Mesothelial cell of epicardium (in vitro differentiated cells): ENCODE measurements at places on chromosomes 11 and 22. TPM values are rescaled to one million over a fixed set of nuclear protein-coding genes. Genes with fewer than 3 reads are reported as not detected.

Gene MFNG
- total RNA-seq = 0.83 to 0.97 TPM (median 0.91 TPM) in 3 replicates

Gene CD3E
- not detected in 3 replicates for total RNA-seq

Gene BEST1
- 0.64 to 1.1 TPM (median 0.90 TPM) in 3 replicates for total RNA-seq

Gene SESN3
- total RNA-seq = 118 to 130 TPM (median 123 TPM) in 3 replicates

Gene RIBC2
- 2.0 to 2.5 TPM (median 2.1 TPM) in 3 replicates for total RNA-seq

Gene KCNA4
- 4.3 to 4.6 TPM (median 4.5 TPM) in 3 replicates for total RNA-seq

Gene FGF19
- not detected in 3 replicates for total RNA-seq

Gene TALDO1
- 86.9 to 97.5 TPM (median 89.7 TPM) in 3 replicates for total RNA-seq

Gene F2
- total RNA-seq = 0.18 TPM in 1 of 3 replicates, not detected in the others

Gene SMC1B
- total RNA-seq = 0.07 TPM in 1 of 3 replicates, not detected in the others

Gene OR6A2
- total RNA-seq = 0.34 to 0.60 TPM (median 0.38 TPM) in 3 replicates

Gene P2RY2
- 4.0 to 4.5 TPM (median 4.5 TPM) in 3 replicates for total RNA-seq

Gene C22orf23
- total RNA-seq = 0.31 to 0.40 TPM in 2 of 3 replicates, not detected in the other

Gene SLN
- not detected in 3 replicates for total RNA-seq

Gene CELSR1
- 17.8 to 18.8 TPM (median 18.4 TPM) in 3 replicates for total RNA-seq

Gene LIF
- total RNA-seq = 15.4 to 16.9 TPM (median 15.8 TPM) in 3 replicates

Gene BIK
- total RNA-seq = 8.0 to 9.9 TPM (median 9.3 TPM) in 3 replicates

Gene DDIAS
- 4.0 to 5.8 TPM (median 5.6 TPM) in 3 replicates for total RNA-seq

Gene FAM89B
- 56.7 to 61.5 TPM (median 57.6 TPM) in 3 replicates for total RNA-seq

Gene FKBP2
- 35.5 to 40.2 TPM (median 36.4 TPM) in 3 replicates for total RNA-seq

Gene PPME1
- 50.6 to 52.8 TPM (median 51.6 TPM) in 3 replicates for total RNA-seq

Gene CTSC
- total RNA-seq = 230 to 233 TPM (median 233 TPM) in 3 replicates

Gene MS4A12
- not detected in 3 replicates for total RNA-seq

Gene ME3
- total RNA-seq = 8.4 to 11.8 TPM (median 9.9 TPM) in 3 replicates

Gene PATE1
- not detected in 3 replicates for total RNA-seq

Gene RIMBP3B
- 0.13 to 0.68 TPM (median 0.36 TPM) in 3 replicates for total RNA-seq

Gene ARHGAP8
- total RNA-seq = 161 to 172 TPM (median 166 TPM) in 3 replicates

Gene CDON
- total RNA-seq = 159 to 180 TPM (median 165 TPM) in 3 replicates

Gene EFCAB6
- 1.6 to 2.6 TPM (median 2.6 TPM) in 3 replicates for total RNA-seq

Gene SH3BP1
- 30.0 to 33.0 TPM (median 31.9 TPM) in 3 replicates for total RNA-seq

Gene OOSP3
- total RNA-seq = not detected in 3 replicates

Gene SLC22A8
- not detected in 3 replicates for total RNA-seq

Gene DRD4
- total RNA-seq = 2.1 to 3.1 TPM (median 2.5 TPM) in 3 replicates

Gene GGTLC2
- total RNA-seq = 0.31 TPM in 1 of 3 replicates, not detected in the others

Gene PKNOX2
- 20.4 to 23.1 TPM (median 22.2 TPM) in 3 replicates for total RNA-seq

Gene OR52E8
- total RNA-seq = not detected in 3 replicates

Gene CFAP300
- 2.3 to 3.3 TPM (median 2.9 TPM) in 3 replicates for total RNA-seq

Gene OR5A1
- total RNA-seq = not detected in 3 replicates

Gene MS4A3
- total RNA-seq = not detected in 3 replicates

Gene OR6T1
- total RNA-seq = not detected in 3 replicates

Gene OR51E2
- total RNA-seq = 0.11 TPM in 1 of 3 replicates, not detected in the others

Gene IGSF22
- 0.24 to 0.47 TPM (median 0.45 TPM) in 3 replicates for total RNA-seq

Gene LRRC51
- 3.0 to 5.2 TPM (median 4.3 TPM) in 3 replicates for total RNA-seq

Gene C22orf15
- 0.36 to 0.82 TPM (median 0.52 TPM) in 3 replicates for total RNA-seq

Gene CST6
- 1.1 to 1.2 TPM (median 1.2 TPM) in 3 replicates for total RNA-seq

Gene MRPL49
- total RNA-seq = 41.3 to 45.3 TPM (median 43.8 TPM) in 3 replicates

Gene FOLR3
- not detected in 3 replicates for total RNA-seq
